ENCODE measurements at places on chromosomes 5 and 9.

GRCh38 chr5:150578781-150579461 is 61.5 kb upstream of the SYNPO start:
- no peak for DNase-seq

DNA sequence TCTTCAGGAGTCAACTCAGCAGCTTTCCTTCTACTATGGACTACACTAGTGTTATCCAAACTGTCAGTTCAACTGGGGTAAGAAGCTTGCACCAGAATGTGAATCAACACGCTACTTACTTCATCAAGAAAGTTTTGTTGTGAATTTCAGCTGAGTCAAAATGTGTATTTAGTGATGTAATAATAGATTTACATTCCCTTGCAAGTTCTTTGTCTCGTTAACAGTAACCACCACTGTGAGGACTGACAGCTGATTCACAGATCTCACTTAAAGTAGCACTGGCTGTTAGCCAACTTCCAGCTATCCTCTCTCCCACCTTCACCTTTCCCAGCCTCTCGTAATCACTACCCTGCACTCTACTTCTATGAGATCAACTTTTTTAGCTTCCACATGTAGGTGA is 445.3 kb downstream of the NTRK2 start:
- no peak for DNase-seq

- no peak for DNase-seq
Measured at GRCh38 chr5:137461391-137462264, 37.5 kb downstream of the SPOCK1 start.

DNA sequence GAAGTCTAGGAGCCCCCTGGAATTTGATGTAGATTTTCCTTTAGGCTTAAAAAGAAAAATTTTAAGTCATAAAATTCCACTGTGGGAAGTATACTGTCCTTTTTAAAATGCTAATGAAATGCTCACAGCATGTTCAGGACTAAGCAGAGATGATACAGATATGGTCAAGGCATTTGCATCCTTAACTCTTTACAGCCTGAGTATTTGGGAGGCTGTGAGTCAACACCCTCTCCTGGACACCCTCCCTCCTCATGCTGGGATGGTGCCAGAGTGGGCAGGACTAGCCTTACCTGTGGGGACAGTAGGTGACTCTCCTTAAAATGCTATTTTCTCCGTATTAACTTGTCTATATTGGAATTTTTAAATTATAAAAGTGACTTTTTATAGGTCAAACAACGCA is 197.4 kb upstream of the ELL2 start:
- no peak for DNase-seq

DNA sequence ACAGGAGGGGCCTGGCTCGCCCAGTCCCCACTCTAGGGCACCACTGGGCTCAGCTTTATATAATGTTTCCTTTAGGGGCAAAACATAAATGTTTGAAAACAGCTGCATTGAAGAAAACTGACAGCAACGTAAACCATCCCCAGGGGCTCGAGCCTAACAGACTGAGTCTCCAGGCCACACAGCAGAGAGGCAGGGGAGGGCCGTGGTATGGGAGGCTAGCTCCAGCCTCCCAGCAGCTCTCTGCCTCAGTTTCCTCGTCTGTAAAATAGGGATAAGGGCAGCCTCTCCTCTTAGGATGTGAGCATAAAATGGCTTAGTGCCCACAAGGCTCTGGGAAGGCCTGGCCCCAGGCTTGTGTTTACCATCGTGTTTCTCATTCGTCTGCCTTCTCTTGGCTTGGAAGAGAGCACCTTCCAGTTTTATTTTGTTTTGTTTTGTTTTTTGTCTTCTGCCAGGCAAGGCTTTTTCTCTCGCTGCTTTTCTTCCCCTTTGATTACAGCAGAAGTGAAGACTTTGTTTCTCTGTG is 2.7 kb downstream of the ANKRD33B start:
- DNase-seq, result no peak

- DNase-seq, result no peak
Measured at GRCh38 chr5:71651579-71651978, 64.4 kb downstream of the MCCC2 start.

DNA sequence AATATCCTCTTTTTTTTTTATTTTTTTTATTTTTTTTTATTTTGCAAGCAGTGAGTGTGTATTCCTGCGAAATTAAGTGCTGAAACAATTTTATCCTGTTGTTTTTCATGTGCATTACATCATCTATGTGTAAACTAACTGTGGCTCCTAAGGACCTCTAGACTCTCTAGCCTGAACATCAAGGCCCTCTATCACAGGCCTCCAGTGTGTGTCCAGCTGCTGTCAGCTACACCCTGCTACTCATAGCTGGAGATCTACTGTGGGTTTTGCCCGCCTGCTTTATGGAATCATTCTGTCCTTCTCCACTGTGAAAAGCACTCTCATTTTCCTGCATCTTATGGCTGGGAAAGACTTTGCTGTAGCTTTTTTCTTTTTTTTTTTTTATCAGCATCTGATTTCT is 157.8 kb downstream of the KCTD16 start:
- DNase-seq, result no peak

DNA sequence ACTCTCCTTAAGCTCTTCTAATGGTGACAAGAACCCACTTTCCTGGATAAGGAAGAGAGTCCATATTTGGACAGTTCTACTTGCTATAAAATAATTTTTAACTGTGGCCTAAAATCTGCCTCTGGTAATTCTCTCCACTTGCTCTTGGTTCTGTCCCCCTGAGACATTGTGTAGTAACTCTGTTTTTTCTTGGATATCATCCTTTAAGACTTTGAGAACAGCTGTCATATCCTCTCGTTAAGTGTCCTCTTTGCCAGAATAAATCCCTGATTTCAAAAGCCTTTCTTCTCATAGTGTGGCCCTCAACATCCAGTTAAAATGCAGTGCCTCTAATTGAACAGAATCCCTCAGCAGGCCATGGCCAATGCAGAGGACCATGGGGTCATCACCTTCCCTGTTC is 101.5 kb downstream of the ARHGEF28 start:
- DNase-seq, result no peak

DNA sequence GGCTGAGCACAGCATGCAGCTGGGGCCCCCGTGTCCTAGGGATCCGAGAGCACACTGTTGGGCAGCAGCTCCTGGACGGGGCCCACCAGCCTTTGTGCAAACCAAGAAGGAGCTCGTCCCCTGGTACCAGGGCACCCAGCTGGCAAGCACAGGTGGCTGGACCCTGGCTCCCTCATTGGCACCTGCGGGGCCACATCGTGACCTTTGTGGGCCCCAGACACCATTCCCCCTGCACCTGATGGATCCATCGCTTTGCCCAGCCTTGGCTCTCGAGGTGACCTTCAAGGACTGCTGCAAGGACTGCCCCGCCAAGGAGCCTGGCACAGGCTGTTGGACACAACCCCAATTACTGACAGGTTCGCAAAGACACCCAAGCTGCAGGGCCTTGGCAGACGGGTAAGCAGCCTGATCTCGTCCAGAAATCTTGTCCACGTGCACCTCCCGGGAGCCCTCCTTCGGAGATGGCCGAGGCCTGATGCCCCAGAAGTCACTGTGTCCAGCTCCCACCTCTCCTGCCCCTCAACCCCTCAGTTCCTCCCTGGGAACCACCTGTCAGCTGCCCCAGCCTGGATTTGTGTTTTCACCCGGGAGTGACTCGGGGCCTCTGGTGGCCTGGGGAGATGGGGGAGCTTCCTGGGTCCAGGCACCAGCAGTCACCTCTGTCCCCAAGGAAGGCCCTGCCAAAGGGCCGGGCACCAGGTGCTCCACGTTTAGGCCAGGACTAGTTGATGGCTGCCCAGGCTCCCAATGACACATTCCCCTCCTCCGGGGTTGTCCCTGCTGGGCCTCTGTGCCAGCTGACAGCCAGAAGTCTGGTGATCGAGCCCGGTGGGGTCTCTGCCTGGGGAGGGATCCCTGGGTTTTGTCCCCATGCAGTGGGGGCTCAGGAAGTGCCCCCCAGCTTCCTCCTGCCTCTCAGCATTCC is 137.1 kb upstream of the PPP1R26 start:
- DNase-seq, result no peak
